ENCODE measurements at places on chromosomes 5 and 9. TPM values are rescaled to one million over a fixed set of nuclear protein-coding genes. Genes with fewer than 3 reads are reported as not detected.

- no peak overlapping the region for H3K4me3 ChIP-seq
- no peak overlapping the region for H3K27ac ChIP-seq
- no peak for DNase-seq
Observed at GRCh38 chr5:129658801-129659200, 89.1 kb upstream of the MINAR2 start.

DNA sequence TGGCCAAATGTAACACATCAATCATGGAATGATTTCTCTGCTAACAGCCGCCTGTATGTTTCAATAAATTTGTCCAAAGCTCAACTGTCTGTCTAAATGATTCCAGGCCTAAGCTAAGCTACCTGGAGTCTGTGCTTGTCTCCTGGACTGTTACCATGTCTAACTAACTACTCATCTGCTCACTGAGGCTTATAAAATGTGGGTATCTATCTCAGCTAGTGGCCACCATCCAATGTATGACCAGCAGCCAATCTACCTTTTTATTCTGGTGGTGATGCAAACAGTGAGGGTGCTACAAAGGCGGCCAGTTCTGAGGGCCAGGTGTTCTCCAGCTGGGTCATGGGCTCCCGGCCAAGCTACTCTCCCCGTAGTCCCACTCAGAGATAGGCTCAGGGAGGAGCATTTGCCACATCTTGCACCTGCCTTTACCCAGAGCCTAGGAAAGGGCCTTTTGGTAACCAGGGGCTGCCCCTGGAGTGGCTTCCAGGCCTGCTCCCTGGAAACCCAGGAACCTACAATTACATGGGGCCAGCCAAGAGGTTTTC, 59.1 kb downstream of the PFDN1 start:
- H3K27ac ChIP-seq, result no peak overlapping the region
- no peaks in the 10 kb centered on the region for H3K27me3 ChIP-seq
- H3K36me3 ChIP-seq, result peaks cover 9% of the 10 kb centered on the region
- H3K4me3 ChIP-seq, result no peak overlapping the region
- DNase-seq, result no peak

DNA sequence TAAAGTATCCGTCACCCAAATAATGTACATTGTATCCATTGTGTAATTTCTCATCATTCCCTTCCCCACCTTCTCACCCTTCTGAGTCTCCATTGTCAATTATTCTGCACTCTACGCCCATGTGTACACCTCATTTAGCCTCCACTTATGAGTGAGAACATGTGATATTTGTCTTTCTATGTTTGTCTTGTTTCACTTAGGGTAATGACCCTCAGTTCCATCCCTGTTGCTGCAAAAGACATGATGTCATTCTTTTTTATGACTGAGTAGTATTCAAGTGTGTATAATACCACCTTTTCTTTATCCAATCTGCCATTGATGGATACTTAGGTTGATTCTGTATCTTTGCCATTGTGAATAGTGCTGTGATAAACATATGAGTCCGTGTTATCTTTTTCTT, 4.9 kb upstream of the SPATA31C2 start:
- H3K36me3 ChIP-seq, result no peaks in the 10 kb centered on the region
- H3K4me3 ChIP-seq, result no peak overlapping the region
- H3K27ac ChIP-seq, result no peak overlapping the region

DNA sequence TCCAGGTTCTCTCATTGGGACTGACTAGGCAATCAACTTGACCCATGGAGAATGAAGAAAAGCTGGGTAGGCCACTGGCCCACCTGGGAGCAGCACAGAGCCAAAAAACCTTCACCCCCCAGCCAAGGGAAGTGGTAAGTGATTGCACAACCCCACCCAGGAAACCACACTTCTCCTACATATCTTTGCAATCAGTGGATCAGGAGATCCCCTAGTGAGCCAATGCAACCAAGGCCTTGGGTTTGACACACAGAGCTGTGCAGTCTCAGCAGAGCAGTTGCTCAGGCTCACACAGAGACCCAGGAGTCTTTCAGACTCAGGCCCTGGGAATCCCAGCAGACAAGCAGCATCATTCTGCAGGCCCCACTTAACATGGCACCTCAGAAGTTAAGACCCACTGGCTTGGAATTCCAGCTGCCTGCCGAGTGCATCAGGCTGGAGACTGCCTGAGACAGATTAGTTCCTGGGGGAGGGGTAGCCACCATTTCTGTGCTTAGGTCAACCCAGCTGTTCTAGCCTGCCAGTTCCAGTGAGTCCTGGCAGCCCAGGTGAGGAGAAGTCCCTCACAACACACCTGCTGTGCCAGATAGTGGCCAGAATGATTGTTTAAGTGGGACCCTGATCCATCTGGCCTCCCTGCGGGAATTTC, 136.4 kb downstream of the SAXO1 start:
- peaks cover 8% of the 10 kb centered on the region for H3K36me3 ChIP-seq
- no peak overlapping the region for H3K27ac ChIP-seq
- no peaks in the 10 kb centered on the region for H3K4me1 ChIP-seq
- H3K27me3 ChIP-seq, result no peaks in the 10 kb centered on the region

Gene IFNA2
- not detected for total RNA-seq

Measured in osteocyte (in vitro differentiated cells).